ENCODE measurements at places on chromosomes 1 and 21.

GRCh38 chr1:211260141-211261107 is 1.3 kb downstream of the RCOR3 start:
- peak; percentile 54 for ATAC-seq

DNA sequence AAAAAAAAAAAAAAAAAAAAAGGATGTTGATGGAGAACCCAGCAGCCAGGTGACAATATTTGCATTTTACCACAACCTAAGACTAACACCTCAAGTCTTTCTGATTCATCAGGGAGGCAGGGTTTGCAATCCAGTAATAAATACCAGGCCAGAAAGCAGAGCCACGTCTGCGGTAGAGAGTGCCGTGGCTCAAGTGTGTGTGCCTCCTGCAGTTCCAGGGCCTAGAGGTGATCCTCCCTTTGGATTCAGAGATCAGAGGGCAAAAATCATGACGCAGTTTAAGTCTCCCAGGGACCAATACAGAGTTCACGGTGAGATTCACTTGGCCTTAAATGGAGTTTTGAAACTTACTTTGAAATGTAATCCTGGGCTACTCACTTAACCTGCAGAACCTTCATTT is 34.9 kb downstream of the TMCO4 start:
- ATAC-seq = peak; percentile 78

- peak; percentile 96 for ATAC-seq
Measured at GRCh38 chr1:199089393-199090122, 450.7 kb downstream of the PTPRC start.

- no peak for ATAC-seq
Measured at GRCh38 chr1:94820936-94821335, 779 bp downstream of the SLC44A3 start.

GRCh38 chr1:219177363-219177762 is 3.7 kb downstream of the LYPLAL1 start:
- ATAC-seq = no peak

- no peak for ATAC-seq
Measured at GRCh38 chr1:204157962-204158361, 6.1 kb upstream of the ETNK2 start.

GRCh38 chr21:15063814-15064575 is 805 bp downstream of the NRIP1 start:
- ATAC-seq = peak; percentile 7

GRCh38 chr1:29090937-29091618 is 32.6 kb downstream of the TMEM200B start:
- no peak for ATAC-seq

GRCh38 chr1:8435569-8436071 is 117.7 kb downstream of the SLC45A1 start:
- no peak for ATAC-seq

DNA sequence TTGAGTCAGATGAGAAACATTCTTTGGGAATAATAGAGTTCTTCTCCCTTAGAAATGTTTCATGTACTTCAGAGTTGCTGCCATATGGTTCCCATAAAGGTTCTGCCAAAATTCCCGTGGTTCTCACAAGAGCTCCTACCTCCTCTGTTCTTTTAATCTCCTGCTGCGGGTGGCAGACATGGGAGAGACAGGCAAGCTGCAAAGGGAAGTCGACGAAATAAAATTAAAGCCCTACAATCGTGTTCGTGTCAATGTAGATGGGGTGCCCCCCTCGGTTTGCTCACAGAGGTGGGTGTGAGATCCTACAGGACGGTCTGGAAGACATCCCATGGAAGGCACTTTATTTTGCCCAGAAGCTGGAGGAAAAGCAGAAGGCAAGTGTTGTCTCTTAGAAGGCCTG is 276.0 kb downstream of the RWDD3 start:
- ATAC-seq = no peak

DNA sequence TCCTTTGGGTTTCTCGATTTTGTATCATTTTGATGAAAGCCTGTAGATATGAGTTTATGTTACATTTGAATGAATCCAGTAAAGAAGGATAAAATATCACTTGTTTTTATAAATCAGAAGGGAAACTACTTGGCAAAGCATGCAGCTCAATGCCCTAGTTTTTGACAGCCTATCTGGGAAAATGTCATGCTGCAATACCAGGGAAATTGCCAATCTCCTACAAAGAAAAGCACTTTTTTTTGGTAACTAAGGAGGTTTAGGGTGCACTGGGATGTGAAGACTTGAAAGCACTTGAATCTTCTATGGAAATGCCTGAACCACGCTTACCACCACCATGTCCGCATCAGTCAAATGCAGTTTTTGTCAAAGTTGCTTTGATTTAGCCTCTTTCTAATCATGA is 446.9 kb upstream of the LRRC7 start:
- ATAC-seq = no peak

- no peak for ATAC-seq
Measured at GRCh38 chr1:20282533-20282932, 8.1 kb upstream of the VWA5B1 start.

- ATAC-seq = no peak
Measured at GRCh38 chr1:3342960-3343359, 111.5 kb upstream of the ARHGEF16 start.

DNA sequence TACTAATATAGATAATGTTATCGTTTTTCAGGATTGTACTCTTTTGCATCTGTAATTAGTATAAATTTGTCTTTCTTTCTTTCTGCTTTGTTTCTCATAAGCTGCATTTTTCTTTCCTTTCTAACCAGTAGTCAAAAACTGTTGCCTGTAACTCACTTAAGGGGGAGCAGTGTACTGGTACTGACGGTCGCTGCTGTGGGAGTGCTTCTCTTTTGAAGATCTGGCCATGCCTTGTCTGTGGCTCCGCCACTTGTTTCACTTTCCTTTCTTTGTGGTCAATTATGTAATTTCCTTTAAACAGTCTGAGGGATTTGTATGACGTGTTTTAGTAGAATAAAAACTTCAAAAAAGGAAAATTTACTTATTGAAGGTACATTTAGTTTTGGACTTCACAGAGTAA is 37.0 kb downstream of the MIA3 start:
- peak; percentile 75 for ATAC-seq

DNA sequence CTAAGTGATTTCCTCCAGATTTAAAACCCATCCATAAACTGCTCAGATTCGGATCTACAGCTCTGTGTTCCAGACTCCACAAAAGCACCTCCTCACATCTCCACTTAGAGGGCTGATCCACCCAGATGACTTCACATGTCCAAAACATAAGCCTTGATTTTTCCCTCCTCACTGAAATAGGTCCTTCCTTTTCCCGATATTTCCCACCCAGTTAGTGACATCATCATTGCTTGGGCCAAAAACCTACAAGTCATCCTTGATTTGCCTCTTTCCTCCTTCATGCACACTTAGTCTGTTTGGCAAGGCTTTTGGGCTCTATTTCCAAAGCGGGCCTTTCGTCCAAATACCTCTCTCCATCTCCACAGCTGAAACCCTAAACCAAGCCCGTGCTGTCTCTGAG is 32.3 kb downstream of the CCDC185 start:
- no peak for ATAC-seq

GRCh38 chr1:168734946-168735345 is 5.9 kb upstream of the DPT start:
- no peak for ATAC-seq

GRCh38 chr1:157429601-157430240 is 122.6 kb downstream of the FCRL5 start:
- ATAC-seq = no peak

DNA sequence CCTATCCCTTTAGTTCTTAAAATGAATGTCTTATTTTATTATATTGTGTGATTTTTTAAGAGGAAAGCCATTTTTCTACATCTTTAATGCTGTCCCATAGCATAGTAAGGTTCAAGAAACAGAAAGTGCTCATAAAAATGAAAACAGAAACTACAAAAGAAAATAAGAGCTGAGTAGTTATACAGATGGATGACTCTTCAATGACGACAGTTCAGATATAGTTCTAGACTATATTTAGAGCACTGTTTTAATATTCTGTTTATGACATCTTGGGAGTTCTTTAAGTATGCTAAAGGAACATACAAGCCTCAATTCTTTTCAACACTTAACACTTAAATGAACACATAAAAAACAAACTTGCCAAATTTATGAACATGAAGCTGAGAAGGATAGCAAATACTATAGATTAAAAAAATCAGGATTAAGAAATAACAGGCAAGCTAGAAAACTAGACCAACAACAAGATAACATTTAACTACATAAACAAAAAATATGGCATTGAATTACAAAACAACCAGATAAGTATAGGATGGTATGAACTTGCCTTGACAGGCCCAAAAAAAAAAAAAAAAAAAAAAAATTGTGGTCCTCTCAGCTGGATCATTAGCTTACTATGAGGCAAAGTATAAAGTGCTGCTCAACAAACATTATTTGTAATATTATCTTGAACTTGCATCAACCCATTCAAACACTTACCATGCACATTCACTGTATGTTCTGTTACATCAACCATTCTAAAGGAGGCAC is 87.9 kb downstream of the ZZZ3 start:
- ATAC-seq = peak; percentile 38

- no peak for ATAC-seq
Measured at GRCh38 chr21:44858791-44859190, 14.7 kb downstream of the PTTG1IP start.

GRCh38 chr1:25999041-25999800 is 1.4 kb upstream of the PAFAH2 start:
- ATAC-seq = no peak

DNA sequence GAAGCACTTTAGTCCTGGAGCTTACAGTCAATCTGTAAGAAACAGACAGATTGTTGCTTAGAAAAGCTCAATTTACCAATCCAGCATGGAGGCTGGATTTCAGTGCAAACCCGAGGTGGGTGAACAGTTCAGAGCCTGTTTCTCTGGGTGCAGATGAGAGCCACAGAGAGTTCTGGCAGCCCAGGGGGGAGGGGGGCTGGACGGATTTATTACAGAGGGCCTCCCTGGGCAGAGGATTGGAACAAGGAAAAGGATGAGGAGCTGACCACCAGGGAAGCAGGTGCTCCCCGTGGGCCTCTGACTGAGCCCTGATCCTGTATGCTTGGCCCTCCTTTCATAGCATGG is 38.0 kb upstream of the EPS8L3 start:
- peak; percentile 25 for ATAC-seq

DNA sequence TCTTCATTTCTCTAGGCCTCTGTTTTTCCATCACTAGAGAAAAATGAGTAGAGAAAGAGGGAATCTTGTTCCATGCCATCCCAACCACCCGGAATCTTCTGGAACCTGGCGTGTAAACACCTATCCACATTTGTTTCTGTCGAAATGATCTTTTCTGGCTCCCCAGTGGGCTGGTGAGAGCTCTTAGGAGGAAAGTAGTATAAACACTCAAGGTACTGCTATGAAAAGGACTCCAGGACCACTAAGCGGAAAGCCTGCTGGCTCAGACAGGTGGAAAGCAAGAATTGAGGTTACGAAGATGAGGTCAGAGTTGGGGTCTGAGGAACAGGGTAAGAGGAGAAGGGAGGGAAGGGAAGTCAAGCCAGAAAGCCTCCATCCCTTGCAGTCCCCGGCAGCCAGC is 90.8 kb downstream of the PLXNA2 start:
- ATAC-seq = no peak

GRCh38 chr1:46772571-46772970 is 26.3 kb upstream of the CYP4B1 start:
- peak; percentile 77 for ATAC-seq

GRCh38 chr1:187790724-187791123 is 962.0 kb downstream of the PLA2G4A start:
- no peak for ATAC-seq

- ATAC-seq = no peak
Measured at GRCh38 chr1:210770396-210770984, 363.5 kb downstream of the KCNH1 start.

GRCh38 chr1:101301446-101302057 is 64.7 kb downstream of the S1PR1 start:
- no peak for ATAC-seq

DNA sequence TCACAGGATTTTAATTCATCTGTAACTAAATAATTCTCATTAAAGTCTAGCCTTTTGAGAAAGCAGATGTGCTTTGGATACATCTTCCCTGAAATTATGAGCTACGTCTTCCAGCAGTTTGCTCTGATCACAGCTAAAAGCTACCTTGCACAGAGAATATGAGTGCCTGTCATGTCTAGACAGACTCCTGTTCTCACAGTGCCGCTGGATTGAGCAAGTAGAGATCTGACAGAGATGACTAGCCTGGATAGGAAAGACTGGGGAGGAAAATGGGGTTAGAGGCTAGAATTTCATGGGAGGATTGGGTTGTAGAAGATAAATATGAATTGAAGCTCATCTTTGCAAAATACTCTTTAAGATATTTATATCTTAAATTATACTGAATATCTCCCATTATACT is 24.1 kb downstream of the CEPT1 start:
- no peak for ATAC-seq

DNA sequence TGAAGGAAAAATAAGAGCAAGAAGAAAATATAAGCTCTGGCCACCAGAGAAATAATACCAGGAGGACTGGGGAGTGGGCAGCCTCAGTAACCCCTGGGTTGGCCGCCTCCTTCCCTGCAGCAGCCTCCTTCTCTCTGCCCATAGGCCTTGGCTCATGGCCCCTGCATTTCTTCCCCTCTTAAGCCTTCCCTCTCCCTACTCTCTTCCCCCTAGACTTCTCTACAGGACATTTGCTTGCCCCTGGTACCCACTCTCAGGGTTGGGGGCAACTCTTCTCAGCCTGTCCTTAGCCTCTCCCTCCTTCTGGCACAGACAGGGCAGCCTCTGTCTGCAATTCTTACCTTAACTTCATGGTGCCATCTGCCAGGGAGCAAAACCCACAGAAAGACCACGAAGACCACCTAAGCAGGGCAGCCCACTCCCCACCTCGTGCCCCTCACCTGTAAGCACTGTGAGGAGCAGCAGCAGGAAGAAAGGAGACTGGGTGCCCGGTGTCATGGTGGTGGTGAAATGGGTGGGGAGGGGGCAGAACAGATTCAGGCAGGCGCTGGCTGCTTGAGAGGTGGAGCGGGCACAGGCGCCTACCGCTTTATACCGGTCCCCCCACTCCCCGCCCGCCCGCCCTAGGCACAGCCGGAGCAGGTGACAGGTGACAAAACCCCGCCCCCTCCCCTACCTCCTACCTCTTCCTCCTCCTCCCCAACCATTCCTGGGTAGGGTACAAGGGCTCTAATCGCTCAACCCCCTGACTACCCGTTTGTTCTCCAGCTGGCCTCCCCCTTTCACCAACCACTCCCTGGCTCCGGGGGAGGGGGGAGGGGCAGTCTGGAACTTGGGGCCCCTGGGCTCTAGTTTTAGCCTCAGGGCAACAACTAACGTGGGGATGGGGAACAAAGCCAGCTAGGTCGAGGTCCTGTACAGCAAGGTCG is 15.1 kb downstream of the THBS3 start:
- peak; percentile 7 for ATAC-seq

GRCh38 chr1:97911266-97912215 is 9.3 kb downstream of the DPYD start:
- ATAC-seq = peak; percentile 37

- no peak for ATAC-seq
Measured at GRCh38 chr1:151259351-151259750, 4.8 kb downstream of the PSMD4 start.

Data from activated T-helper 17 cell treated with anti-CD3 and anti-CD28 coated beads, Interleukin-2, amount 50 U/mL, for 72 hours (primary cell).